ENCODE measurements at places on chromosomes 4 and X. TPM values are rescaled to one million over a fixed set of nuclear protein-coding genes. Genes with fewer than 3 reads are reported as not detected.

- no peak for DNase-seq
Observed at GRCh38 chrX:66110112-66110511, 53.9 kb upstream of the HEPH start.

- no peak for DNase-seq
Observed at GRCh38 chr4:141126769-141127168, 6.5 kb downstream of the RNF150 start.

GPR50 gene
- not detected for total RNA-seq

TLR3 gene
- 13.8 TPM for total RNA-seq

DNA sequence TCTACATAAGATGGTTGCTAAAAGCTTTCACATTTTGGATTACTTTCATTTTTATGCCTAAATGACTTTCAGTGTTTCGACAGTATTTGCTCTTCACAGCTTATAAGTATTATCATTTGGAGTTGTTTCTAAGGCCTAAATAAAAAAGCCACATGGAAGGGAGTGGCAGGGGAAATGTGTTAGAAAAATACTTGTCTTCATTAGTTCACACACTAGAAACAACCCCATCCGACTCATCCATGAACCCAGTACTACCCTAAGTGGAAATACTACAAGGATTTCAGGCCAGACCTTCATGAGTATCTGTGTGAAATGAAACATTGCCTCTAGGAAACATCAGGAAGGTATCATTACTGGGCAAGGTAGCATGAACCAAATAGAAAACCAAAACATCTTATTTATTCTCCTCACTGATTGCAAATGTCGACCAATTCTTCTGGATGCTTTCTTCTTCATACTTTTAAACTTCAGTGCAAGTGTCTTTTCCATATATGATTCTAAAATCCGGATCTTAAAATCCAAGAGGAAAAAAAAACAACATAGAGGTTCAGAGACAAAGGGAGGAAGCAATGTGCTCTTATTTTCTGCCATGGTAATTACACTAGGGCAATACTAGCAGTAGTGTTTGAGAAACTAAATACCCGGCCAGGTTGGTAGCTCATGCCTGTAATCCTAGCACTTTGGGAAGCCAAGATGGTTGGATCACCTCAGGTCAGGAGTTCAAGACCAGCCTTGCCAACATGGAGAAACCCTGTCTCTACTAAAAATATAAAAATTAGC, 349.4 kb downstream of the ARHGAP24 start:
- no peak for DNase-seq

TMEM154 gene
- 4.0 TPM for total RNA-seq

GRCh38 chrX:6383917-6384316, 151.0 kb downstream of the VCX3A start:
- DNase-seq, result no peak

- no peak for DNase-seq
Observed at GRCh38 chrX:47206316-47206715, 12.2 kb upstream of the CDK16 start.

GRCh38 chrX:26649534-26649933, 433.6 kb downstream of the MAGEB5 start:
- DNase-seq, result no peak

NPNT gene
- 106 TPM for total RNA-seq

XAGE1A gene
- not detected for total RNA-seq

ACTRT1 gene
- not detected for total RNA-seq

All from posterior vena cava (tissue), 2 donors.